ENCODE measurements at places on chromosomes 7 and 10.
A peak's percentile ranks its signal among the peaks of the same experiment; 100 is the strongest.

DNA sequence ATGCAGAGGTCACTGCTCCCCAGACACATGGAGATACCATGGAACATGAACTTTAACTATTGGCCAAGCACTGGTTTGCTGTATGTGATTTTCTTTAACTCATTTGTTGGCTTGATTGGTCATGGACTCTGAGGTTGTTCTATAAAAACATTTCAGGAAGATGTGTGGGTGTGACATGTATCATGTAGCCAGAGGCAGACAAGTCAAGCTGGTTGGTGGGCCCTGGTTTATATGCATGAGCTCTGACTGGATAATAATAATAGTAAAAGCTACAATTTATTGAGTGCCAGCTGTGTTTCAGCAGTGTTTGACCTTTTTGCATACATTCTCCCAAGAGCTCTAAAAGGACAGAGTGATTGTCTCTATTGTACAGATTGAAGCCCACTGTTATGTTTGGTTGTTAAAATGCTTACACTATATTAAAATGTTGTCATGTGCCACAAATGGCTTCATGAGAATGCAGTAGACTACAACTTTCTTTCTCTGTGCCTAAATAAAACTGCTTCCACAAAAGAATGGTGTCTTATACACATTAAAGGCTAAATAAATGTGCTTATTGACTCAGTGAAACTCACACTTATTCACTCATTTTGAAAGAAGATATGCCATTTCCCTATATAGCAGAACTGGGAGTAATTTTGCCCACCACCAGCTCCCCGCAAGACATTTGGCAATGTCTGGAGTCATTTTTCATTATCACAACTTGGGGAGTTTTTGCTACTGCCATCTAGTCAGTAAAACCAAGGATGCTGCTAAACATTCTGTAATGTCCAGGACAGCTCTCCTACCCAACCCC, 243.6 kb upstream of the NFE2L3 start:
- no peak for DNase-seq

GRCh38 chr10:51244748-51245490, 170.6 kb downstream of the PRKG1 start:
- DNase-seq = peak; percentile 95

DNA sequence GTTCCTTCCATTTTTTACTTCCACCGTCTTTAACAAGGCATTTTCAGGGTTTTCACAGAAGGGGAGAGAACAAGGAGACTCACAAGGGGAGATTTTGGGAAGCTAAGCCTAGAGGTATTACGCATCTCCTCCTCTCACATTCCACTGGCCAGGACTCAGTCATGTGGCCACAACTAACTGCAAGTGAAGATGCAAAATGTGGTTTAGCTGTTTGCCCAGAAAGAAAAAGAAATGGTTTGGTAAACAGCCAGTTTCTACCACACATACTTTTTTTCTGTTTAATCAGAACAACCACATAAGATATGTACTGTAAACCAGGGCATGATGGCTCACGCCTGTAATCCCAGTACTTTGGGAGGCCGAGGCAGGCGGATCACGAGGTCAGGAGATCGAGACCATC, 21.4 kb upstream of the HELLS start:
- peak; percentile 58 for DNase-seq

GRCh38 chr10:17214971-17215781, 12.9 kb upstream of the VIM start:
- peak; percentile 96 for DNase-seq

- no peak for DNase-seq
Observed at GRCh38 chr10:123599366-123599849, 66.7 kb upstream of the GPR26 start.

DNA sequence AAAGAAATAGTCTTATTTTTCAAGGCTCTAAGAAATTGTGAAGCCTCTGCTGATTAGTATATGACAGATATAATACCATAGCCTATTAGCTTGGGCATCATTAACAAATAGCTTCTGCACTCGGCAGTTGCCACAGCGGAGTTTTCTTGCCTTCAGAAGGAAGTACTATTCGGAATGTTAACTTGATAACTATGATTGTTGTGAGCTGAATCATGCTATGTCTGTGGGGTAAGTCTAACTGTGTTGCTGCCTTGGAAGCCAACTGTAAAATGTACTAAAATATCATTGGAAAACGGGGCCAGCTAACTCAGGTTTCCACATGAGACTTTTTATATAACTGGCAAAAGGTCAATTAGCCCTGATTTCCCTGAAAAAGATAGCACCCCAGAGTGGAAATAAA, 93.2 kb downstream of the TWIST1 start:
- DNase-seq = peak; percentile 92

DNA sequence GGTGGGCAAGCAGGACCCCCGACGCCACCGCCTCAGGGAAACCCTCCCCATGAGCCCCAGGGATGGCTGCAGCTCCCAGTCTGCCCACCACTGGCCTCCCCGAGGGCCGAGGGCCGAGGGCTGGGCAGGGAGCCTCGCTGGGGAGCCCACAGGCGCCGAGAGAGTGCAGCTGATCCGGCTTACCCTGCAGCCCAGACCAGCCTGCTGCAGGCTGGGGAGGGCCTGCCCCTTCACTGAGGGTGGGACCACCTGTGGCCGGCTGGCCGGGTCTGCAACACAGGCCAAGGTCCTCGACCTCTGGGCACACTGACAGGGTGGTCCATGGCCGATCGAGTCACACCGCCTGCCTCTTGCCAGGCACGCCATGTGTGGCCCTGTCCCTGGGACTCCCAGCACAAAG, 27.3 kb upstream of the ADGRA1 start:
- no peak for DNase-seq

GRCh38 chr10:79128241-79128922, 59.6 kb downstream of the ZMIZ1 start:
- DNase-seq = no peak

GRCh38 chr10:60578217-60578616, 188.5 kb upstream of the ANK3 start:
- no peak for DNase-seq

DNA sequence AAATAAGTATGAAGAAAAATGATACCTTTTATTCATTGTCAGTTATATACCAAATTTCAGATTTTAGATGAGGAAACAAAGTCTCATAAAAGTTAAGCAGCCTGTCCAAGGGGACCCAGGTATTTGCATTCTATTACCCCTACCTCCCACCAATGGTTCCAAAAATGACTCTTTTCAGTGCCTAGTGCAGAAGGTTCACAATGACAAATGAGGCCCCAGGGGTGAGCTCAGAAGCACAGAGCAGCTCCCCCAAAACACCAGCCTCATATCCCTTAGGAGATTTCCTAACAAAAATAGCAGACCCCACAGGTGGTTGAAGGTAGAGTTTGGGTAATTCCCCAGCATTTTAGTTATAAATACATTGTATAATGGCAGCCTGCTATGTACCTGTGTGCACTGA, 168.6 kb downstream of the REEP3 start:
- DNase-seq = no peak

GRCh38 chr7:152959610-152960009, 200.1 kb downstream of the ACTR3B start:
- DNase-seq = no peak

DNA sequence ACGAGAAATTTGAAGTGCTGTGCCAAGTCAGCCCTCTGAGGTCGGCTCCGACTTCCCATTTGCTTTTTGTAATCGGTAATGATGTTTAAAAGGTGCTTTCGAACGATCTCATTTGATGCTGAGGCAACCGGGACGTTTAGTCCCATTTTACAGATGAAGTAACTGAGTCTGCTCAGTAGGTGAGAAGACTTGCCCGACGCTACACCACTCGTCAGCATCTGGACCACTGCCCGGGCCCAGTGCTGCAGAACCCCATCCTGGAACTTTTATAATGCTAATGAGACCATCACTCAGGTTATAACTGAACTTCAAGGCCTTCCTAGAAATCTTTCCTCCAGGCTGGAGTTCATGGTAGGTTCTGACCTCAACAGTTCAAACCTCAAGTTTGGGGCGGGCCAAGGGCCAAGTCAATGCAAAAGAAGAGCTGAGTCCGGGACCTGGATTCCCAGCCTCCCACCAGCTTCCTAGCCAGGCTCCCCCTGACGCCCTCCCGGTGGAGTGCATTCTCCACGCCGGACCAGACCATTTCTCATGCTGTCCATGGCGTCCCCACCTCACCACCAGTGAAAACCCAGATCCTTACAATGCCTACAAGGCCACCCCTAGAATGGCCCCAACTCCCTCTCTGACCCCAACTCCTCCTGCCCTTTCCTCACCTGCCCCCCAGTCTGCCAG, 699 bp upstream of the PDLIM1 start:
- no peak for DNase-seq

GRCh38 chr10:86100581-86101061, 266.0 kb downstream of the GRID1 start:
- DNase-seq = peak; percentile 22

DNA sequence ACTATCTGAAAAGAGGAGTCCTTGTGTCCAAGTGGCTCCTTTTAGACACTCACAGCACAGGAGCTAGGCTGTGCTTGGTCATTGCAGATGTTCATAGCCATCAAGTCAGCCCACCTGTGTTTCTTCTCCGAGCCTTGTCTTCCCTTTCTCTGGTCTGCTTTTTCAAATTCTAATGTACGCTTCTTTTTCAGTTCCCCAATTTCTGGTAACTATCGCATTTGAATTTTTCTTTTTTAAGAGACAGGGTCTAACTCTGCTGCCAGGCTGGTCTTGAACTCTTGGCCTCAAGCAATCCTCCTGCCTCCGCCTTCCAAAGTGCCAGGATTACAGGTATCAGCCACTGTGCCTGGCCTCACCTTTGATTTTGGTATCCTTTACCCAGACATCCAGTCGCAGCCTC, 18.9 kb downstream of the APBB1IP start:
- DNase-seq = no peak

DNA sequence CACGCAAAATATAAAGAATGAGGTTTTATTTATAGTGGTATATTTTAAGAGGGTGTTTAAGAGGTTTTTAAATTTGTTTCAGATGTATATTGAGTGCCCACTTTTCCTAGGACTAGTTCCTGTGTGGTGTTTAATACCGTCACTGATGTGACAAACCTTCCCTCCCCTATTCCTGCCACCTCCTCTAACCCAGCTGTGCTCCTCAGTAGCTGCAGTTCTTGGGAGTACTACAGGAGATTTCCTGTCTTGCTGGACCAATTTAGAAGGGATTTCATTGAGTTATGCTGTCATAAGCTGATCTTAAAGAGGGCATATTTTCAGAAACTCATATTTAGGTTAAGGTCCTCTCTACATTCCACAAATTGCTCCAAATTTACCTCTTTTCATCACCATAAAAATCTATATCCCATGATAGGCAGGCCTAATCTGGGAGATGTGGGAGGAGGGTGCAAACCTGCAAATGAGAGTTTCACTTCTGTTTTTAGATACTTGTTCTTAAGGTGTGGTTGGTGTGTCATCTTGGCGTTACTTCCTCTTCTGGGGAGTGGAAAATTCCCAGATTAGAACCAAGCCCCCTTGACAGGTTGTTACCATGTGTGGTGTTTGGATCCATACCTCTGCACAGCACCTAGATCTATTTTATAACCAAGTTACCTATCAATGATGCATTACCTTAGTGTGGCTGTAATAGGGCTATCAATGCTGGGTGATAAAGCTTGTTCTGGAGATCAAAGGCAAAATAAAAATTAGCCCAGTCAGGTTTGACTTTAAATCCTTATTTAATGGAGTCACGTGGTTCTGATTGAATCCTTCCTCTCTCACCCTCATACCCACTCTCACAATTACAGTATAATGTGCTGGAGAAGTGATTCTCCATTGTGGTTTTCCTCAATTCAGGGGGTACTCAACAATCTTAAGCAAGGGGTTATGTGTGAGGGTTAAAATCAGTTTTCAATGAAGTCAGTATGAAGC, 141.1 kb downstream of the CDK14 start:
- no peak for DNase-seq

Measured in EH (cell line).